ENCODE measurements at places on chromosomes 16 and 17.

- no peak for DNase-seq
These were observed 2.5 kb downstream of the RNF166 start for GRCh38 chr16:88703486-88704309.

DNA sequence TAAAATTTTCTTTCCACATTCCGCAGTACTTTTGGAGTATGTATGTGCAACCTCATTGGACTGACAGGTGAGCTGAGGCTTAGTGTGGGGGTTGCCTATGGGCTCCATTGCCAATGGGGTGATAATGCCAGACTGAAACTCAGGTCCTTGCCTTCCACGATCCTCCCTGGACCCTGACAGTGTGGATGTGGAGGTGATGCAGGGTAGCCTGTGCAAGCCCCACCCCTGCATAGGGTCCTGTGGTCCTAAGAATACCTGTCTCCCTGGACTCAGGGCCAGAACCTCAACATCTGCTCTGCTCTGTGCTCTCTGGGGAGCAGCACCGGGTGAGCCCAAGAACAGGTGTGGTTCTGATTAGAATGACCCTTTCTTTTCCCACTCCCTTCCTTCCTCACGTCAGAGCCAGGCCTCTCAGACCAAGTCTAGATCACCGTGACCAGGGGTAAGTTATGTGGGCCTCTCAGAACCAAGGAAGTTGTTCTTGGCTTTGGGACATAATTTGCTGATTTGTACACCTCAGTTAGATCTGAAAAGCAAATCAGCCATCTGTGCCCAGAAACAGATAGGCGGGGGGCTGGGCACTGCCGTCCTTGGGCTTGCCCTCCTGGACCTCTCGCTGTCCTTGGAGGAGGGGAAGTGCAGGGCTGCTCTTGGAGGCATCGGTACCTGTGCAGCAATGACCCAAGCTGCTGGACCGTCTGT, 8.4 kb upstream of the TNS4 start:
- no peak for DNase-seq

GRCh38 chr17:3803308-3803640, 2.3 kb upstream of the ITGAE start:
- DNase-seq = no peak

DNA sequence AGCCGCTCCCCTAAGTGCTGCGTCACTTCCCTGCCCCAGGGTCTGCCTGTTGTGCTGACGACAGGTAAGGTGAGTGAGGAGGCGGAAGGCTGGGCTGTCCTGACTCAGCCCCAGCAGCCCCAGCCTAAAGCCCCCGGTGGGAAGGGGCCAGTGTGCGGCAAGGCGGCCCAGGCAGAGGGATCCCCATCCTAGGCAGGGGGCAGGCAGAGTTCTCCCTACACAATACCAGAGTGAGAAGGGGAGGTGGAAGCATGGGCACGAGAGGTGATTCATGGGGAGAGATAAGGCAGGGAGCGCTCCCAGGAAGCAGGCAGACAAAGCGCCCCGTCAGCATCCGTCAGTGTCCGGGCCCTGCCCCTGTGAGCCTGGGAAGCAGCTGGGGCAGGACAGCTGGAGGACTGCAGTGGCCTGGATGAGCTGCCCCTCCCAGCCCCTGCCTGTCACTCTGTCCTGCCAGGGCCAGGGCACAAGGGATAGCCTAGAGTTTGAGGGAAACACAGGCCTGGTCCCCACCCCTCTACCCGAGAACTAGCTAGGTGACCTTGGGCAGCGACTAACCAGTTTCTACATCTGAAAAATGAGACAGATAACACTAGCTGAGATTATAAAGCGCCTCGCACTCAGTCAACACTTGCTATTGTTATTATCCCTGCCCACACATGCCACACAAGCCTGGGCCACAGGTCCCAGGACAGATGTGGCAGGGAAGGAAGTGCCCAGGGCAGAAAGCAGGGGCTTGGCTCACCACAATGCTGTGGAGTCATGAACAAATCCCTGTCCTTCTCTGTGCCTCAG, 3.8 kb downstream of the FAM83G start:
- no peak for DNase-seq

DNA sequence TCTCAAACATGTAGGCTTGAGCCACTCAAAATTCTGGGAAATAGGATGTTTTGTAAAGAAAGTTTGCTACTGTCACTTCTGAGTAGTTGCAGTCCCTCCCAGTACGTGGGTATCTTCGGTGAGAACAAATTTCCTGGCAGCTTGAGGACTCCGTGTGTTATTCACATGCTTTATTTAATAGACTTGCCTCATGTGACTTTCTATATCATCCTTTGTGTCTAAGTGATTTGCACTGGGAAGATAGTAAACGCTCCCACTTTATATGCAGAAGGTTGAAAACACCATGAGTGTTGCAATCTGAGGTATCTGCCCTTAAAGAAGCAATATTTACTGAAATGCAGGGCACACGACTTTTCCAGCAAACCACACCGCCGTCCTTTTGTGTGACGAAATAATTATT, 643.7 kb downstream of the MAF start:
- no peak for DNase-seq

GRCh38 chr17:13584701-13585080, 17.0 kb downstream of the HS3ST3A1 start:
- no peak for DNase-seq

- no peak for DNase-seq
These were observed 49.3 kb downstream of the CMIP start for GRCh38 chr16:81493755-81494433.

GRCh38 chr16:61929776-61930175, 106.5 kb downstream of the CDH8 start:
- no peak for DNase-seq

DNA sequence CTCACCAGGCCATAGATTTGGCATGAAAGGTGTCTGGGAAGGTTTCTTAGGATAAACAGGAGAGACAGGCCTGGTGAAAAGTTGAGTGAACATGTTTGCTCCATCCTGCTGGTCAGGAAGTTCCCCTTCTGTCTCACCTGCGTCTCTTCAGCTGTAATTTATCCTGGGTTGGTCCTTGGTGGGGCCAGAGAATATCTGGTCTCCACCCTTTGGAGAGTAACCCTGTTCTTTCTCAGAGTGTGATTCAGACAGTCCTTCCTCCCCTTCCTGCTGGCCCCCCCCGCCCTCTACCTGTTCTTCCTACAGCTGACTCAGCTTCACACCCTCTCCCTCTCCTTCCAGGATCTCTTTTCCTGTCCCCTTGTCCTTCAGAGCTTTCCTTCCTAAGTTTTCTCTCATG, 17.1 kb downstream of the MINK1 start:
- no peak for DNase-seq

GRCh38 chr17:81563861-81564586, 11.9 kb upstream of the FAAP100 start:
- no peak for DNase-seq

GRCh38 chr16:57667526-57668262, 412 bp upstream of the ADGRG3 start:
- no peak for DNase-seq

- no peak for DNase-seq
These were observed 20.7 kb upstream of the CMTM4 start for GRCh38 chr16:66717112-66717675.

- no peak for DNase-seq
These were observed 45.0 kb downstream of the SOST start for GRCh38 chr17:43713494-43714162.

- no peak for DNase-seq
These were observed 7.6 kb downstream of the MRM1 start for GRCh38 chr17:36608794-36609497.

- no peak for DNase-seq
These were observed 129.7 kb upstream of the CHMP6 start for GRCh38 chr17:80861892-80862291.

- DNase-seq = no peak
These were observed 71.5 kb downstream of the GAS7 start for GRCh38 chr17:10126616-10127501.

DNA sequence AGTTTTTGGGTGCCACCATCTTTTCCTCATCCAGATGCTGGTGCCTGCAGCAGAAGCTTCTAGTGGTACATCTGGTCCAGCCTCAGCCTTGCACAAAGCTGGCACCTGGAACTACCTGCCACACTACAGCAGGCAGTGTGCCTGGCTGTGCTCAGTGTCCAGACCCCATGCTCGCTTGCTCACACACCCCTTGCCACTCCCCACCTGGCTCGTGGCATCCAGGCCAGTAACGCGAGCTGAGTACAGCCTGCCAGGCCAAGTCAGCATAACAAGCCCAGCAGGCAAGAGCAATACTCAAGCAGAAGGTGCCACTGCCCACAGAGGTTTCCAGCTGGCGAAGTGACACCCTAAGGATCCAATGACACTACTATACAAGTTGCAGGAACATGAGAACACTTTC, 29.7 kb upstream of the KIF2B start:
- DNase-seq = no peak

DNA sequence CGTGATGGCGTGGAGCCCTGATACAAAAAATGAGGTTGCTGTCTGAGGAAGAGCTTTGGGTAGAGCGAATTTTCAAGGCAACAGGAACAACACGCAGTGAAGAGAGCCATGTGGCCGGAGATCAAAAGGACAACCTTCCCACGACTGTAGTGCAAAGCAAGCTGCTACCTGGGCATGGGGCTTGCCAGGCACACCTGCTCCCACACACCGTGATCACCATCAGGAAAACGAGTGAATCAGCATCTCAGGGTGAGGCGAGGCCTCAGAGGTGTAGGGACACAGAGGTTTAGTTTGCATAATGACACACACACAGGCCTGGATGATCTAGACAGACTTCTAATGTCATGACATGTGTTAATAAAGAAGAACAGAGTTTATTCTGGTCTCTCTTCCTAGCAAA, 65.7 kb downstream of the PARN start:
- no peak for DNase-seq

- DNase-seq = no peak
These were observed 275.8 kb upstream of the MAF start for GRCh38 chr16:79876332-79876730.

DNA sequence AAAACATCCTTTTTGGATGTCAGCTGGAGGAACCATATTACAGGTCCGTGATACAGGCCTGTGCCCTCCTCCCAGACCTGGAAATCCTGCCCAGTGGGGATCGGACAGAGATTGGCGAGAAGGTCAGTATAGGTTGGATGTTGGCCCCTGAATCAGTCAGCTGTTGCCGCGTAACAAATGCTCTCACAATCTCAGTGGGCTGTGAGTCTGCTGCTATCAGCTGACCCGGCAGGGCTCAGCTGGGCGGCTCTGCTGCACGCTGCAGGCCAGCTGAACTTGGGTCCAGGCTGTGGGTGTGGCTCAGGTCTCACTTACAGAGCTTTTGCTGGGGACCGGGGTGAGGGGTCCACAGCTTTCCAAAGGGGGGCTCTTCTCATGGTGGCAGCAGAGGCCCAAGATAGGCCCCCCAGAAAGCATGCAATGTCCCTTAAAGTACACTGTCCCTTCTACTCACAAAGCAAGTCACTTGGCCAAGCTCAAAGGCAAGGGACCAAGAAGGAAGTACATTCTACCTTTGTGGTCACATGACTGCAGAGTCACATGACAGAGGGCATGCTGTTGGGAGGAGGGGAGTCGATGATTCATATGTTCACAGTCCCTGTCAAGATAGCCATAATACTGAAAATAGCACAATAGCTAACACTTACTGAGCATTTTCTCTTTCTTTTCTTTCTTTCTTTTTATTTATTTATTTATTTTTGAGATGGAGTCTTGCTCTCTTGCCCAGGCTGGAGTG, 134.2 kb downstream of the ABCC1 start:
- no peak for DNase-seq

GRCh38 chr16:557463-558297, 2.5 kb upstream of the PRR35 start:
- no peak for DNase-seq

DNA sequence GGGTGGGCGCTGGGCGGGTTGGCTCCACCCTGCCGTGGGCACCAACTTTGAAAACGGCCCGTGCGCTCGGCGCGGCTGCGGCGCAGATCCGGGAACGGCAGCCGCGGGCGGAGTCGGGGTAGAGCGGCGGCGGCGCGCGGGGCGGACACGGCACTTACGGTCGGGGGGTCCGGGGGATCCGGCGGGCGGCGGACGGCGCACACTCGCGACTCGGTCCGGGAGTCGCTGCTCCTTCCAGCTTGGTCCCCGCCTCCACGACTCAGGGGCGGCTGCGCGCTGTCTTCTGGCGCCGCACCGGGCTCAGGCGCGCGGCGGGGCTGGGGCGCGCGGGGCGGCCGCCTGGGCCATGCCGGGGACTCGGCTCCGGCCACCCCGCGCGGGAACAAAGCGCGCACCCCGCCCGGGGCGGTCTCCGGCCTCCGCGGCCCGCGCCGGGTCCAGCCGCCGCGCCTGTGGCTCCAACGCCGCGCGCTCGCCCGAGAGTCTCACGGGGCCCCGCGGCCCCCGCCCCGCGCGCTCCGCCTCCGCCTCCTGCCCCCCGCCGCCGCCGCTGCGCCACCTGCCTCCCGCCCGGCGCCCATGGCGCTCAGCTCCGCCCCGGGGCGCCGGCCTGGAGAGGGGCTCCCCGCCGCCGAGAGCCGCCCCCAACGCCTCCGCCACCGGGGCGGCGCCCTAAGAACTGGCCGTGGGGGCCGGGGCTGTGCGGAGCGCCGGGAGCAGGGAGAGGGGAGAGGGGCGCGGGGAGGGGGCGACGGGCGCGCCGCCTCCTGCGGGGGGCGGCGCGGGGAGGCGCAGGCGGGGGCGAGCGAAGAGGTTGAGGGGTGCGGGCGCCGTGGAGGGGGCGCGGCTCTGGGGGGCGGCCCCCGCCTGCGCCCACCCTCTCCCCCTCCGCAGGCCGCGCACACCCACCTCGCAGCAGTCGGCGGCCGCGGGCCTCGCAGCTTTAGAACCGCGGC, 35.9 kb downstream of the CBFA2T3 start:
- no peak for DNase-seq

DNA sequence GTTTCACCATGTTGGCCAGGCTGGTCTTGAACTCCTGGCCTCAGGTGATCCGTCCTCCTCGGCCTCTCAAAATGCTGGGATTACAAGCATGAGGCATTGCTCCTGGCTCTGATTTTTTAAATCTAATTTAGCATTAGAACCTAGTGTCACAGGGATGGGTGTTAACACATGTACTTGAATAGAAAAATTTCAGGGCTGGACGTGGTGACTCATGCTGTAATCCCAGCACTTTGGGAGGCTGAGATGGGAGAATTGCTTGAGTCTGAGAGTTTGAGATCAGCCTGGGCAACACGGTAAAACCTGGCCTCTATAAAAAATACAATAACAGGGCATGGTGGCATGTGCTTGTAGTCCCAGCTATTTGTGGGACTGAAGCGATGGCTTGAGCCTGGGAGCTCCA, 6.0 kb upstream of the RNF135 start:
- no peak for DNase-seq

GRCh38 chr16:9286930-9287329, 195.5 kb downstream of the HAPSTR1 start:
- DNase-seq = no peak
